ENCODE measurements at places on chromosomes 12 and 14.

- DNase-seq, result no peak
These were observed 153.0 kb downstream of the KIF26A start for GRCh38 chr14:104291123-104292000.

DNA sequence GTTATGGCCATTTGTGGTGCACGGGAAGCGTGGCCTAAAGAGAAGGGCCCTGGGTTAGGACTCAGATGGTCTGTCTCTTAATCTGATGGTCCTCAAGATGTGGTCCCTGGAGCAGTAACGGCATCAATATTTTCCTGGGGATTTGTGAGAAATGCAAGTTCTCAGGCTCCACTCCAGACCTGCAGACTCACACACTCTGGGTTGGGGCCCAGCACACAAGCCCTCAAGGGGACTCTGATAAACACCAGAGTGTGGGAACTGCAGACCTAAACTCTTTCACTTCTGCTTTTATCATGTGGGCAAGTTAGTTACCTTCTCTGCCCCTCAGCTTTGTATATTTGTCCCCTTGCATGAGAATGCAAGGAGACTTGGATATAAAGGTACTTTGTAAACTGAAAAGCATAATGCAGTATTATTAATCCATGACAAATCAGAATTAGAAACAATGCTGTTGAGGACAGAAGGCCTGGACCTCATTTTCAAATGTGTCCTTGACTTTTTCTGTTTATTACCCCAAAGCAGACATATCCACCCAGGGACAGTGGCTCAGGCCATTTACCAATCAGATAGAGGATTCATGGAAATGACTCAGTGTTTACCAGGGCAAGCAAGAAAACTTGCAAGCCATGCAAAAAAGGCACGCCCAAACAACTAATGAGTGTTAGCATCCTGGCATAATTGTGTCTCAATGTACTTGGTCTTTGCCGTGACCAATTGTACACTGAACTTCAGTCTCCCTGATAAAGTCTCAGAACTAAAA is 157.0 kb downstream of the ASCL1 start:
- DNase-seq, result no peak

DNA sequence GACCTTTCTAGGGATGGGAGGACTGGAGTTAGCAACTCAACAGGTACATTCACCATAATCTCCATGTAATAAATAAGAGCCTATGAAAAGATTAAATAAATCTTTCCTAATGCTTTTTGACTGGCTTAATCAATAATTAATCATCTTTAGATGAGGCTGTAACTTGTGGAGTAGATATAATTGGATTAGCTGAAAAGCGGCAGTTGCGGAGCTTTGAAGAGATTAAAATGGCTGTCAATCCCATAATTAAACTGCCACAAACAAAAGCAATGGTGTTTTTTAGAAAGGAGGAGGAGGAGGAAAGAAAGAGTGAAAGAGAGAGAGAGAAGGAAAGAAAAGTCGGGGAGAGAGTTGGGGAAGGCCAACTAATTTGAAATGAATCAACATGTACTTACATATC is 70.7 kb upstream of the TMEM263 start:
- DNase-seq, result no peak

DNA sequence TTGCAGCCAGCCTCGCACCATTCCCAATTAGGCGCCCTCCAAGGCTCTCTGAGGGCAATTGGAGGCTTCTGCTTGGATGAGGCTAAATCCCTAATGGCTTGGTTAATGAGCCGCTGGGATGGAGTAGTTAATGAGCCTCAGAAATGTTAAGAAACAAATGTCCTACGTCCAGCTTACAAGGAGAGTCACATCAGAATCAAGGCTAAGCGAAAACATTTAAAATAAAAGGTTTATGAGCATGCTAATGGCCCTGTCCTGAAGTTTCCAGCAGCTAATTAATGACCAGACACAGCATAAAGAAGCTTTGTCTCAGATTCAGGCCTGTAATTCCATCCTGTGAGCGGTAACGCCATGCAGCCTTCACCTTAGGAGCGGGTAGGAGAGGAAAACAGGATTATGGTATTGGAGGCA is 200.7 kb upstream of the BCL2L14 start:
- no peak for DNase-seq

GRCh38 chr14:57346741-57347140 is 43.6 kb upstream of the NAA30 start:
- DNase-seq, result peak; percentile 5

GRCh38 chr12:64122154-64122553 is 99.9 kb downstream of the KICS2 start:
- no peak for DNase-seq

- no peak for DNase-seq
These were observed 97.3 kb downstream of the TRHDE start for GRCh38 chr12:72369423-72369959.

DNA sequence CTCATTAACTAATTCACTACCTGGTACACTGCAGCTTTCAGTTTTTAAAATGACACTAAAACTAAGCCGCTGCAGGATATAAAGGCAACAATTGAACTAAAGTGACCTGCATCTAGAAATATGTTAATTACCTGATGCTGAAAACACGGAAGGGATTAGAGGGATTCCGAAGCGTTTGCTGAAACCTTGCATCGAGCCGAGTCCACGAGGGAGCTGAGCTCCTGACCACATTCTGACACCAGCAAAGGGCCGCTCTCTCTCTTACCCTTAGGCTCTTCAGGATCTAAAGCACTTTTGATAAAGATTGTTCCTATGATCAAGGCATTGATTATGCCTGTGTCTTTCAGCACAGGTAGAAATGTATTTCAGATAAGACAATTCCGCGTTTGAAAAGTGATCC is 59.5 kb upstream of the CDKN3 start:
- DNase-seq, result no peak

- DNase-seq, result no peak
These were observed 15.1 kb downstream of the PIGH start for GRCh38 chr14:67584978-67585377.

- peak; percentile 45 for DNase-seq
These were observed 142.8 kb downstream of the LRFN5 start for GRCh38 chr14:41749429-41749828.

DNA sequence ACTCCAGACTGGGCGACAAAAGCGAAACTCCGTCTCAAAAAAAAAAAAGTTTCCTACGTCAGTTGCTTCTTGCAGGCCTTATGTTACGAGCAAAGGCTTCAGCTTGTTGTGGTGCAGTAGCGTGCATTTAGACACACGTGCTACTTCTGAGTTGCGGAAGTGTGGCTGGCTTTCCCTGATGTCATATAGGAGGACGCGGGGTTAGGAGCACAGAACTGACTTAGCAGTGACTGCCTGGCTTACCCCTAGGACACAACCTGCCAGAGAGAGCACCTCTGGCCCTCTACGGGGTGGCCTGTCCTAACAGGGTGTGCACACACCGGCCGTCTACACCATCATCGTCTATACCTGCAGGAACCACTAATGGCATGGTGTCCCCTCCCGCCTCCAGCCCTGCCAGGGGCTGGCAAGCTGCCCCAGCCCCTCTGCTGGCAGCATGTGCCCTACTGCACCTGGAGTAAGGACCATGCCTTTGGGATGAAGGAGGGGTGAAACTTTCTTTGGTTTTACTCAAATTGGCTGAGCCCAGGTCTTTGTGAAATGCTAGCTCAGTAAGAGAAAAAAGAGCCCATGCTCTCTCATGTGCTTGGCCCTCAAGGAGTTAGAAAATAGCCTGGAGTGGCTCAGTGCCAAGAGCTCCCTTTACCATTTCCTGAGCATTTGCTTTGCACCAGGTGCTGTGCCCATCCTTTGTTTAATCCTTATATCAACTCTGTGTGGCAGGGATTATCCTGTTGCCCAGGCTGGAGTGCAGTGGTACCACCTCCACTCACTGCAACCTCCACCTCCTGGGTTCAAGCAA is 1.7 kb upstream of the GPR68 start:
- peak; percentile 46 for DNase-seq

DNA sequence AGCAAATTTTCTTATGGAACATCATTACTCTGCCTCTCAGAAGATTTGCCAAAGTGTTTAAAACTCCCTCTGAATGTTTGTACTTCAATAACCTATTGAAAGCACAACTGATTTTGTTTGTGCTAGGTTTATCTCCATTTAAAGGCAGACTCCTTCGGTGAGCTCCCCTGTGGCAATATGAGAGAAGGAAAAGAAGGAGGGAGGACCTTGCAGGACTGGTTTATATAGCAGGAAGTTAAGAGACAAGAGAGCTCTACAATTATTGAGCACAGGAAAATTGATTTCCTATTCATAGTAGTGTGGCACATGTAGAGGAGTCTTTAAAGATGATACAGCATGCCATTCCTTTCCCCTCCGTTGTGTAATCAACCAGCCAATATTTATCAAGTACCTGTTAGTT is 75.5 kb downstream of the PDE3A start:
- DNase-seq, result no peak

- peak; percentile 2 for DNase-seq
These were observed 12.8 kb downstream of the DEGS2 start for GRCh38 chr14:100146531-100147091.

DNA sequence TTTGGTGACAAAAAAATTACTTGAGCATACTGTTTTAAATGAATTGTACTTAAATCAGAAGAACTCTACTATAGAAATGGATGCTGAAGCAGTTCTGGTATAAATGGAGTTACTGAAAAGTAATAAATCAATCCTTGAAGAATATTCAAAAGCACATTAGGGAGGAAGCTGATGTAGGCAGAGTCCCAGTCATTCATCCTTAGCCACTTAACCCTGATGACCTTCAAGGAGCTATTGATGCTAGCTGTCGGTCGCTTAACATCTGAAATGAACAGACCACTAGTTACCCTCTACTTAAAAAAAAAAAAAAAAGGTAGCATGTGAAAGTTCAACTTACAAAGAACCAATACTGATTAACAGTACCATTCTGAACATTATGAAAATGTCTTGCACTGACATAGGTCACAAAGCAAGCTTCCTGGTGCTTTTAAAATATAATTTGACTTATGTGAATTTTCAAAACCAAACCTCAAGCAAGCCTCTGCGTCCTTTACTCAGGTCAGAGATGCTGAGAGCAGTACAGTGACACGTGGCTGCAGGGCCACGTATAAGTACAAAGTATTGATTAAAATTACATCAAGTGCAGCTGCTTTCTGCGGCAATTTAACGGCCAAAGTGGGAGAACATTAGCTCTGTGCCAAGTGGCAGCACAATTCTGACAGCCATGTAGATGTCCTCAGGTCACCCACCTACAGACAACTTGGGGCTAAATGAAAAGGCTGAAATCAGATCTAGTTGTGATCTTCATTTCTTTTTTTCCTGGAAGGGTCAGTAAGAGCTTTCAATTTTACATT is 18.1 kb downstream of the PPM1H start:
- DNase-seq, result no peak

DNA sequence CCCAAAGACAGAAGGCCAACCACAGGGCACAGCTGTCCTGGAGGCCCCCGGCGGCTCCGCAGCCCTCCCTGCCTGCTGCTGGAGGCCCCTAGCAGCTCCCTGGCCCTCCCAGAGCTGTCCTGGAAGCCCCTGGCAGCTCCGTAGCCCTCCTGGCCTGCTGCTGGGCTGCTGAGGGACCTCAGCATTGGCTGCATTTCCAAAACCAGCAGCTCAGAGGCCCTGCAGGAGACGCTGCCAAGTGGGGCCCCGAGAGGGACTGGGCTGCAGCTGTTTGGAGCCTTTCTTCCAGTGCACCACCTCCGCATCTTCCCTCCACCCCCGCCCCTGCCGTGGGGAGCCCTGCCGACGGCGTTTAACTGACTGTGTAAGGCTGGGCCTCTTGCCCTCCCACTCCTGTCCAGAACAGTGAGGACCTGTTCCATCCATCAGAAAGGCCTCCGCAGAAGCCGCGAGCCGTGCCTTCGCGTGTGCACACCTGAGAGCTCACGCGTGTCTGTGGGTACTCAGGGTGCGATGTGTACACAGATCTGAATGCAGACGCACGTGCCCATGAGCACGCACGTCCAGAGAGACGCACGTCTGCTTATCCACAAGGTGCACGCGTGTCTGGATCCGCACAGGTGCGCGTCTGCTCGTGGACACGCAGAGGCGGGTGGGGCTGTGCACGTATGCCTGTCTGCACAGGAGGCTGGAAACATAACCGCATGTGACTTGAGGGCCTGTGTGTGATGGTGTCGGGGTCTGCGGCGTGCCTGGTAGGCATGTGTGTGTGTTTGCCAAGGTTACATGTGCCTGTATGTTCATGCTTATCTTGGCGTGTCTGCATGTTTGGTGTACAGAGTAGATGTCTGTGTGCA is 57.0 kb upstream of the FBRSL1 start:
- DNase-seq, result no peak

DNA sequence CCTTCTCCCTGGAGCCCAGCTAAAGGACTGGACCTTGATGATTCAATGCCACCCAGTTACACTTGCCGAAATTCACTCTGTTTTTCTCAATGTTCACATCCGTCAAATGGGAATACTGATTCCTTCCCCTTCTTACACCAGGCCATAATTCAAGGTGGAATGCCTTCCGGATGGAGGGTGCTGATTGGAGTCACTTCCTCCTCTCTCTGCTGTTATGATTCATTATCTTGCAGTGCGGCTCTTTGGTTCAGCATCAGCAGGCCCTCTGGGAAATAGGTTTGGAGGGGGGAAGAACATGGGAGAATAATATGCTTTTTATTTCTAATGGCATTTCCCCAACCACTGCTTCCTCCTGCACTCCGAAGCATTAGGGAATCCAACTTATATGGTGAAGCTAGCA is 390.6 kb upstream of the TBX3 start:
- no peak for DNase-seq

GRCh38 chr12:94264736-94265485 is 116.5 kb downstream of the PLXNC1 start:
- DNase-seq, result no peak

Measured in NCI-H1436 treated with DMSO at 0.1 percent for 48 hours (cell line).